ENCODE measurements at places on chromosomes 16 and 17.

- DNase-seq, result no peak
Observed at GRCh38 chr17:77865112-77865611, 93.3 kb upstream of the TNRC6C start.

DNA sequence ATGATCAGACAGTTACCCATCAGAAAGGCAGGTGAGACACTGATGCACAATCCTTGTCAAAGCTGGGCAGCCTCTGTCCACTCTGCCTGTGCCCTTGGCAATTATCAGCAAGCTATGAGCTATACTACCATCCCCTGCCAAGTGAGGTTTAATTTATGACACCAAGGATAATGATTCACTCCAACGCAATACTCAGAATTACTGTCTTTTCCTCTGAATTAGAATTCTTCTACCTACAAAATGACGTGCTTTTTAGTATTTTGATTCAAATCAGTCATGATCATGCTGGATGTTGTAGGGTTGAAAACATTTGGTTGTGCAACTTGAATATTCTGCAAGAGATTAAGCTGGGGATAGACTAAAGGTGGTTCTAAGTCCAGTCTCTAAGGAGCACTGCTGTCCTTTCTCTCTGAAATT, 116.8 kb upstream of the SOX9 start:
- DNase-seq, result no peak

DNA sequence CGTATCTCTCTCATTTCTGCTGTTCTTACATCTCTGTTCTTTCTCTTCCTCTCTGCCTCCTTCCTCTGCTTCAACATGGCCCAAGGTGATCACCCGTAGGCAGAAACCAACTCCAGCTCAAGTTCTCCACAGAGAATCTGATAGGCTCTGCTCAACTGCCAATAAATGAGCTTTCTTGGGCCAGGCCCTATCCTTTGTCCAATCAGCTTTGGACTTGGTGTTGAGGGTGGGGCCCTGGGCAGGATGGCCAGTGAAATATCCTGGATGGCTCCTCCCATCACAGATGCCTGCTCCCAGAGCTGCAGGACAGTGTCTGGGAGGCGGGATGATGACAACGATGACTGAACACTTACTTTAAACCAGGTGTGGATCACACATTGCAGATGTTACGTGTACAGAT, 17.4 kb upstream of the BRD7 start:
- no peak for DNase-seq

DNA sequence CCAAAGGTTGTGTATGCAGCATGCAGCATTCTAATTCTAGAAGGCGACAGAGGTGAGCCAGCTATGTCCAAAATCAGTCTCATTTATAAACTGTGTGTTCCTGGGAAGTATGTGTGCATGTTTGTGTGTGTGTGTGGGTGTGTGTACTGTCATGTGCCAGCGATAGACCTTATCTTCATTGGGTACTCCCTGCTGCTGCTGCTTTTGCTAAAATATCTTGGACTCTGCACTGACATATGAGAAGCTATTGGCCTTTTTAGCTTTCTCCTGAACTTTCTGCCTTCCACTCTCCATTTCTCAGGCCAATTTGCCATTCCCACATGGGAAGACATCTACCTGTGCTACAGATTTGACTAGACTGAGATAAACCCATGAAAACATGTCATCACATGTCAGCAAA, 2.0 kb upstream of the LPO start:
- DNase-seq, result no peak

DNA sequence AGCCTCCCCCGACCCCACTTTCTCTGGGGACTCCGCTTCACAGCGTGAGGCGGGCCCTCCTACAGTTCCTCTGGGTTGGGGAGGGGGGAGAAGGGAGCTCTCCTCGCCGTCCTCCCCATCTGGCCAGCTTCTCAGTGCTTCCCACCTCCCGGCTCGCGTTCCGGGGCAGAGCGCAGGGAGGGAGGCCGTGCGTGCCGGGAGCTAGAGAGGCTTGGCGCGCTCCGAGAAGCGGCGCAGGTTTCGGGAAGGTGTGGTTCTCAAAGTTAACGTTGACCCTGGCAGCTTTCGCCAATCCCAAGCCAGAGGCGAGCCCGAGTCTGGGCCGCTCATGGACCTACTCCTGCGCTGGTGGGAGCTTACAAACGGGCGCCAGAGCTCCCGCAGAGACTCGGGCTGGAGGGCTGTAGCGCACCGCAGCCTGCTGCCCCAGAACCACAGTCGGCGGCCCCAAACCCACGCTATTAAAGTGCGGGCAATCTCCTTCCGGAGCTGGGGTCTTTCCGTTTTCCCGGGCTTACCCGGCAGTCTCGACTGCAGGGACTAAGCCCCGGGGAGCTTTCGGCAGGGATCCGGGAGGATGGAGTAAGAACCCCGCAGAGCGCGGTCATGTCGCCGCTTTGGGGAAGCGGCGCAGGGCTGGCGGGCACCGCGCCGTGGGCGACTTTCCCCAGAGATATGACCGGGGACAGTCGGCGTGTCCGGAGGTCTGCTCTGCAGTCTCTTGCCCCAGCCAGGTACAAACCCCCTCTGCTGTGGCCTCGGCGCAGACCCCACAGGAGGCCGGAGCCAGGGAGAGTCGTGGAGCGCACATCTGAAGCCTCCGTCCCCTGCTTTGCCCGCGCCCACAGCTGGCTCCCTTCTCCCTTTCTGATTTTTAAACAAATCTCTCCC, 787 bp downstream of the CDH11 start:
- no peak for DNase-seq

- peak; percentile 64 for DNase-seq
Observed at GRCh38 chr17:40803617-40804082, 3.9 kb upstream of the KRT28 start.

DNA sequence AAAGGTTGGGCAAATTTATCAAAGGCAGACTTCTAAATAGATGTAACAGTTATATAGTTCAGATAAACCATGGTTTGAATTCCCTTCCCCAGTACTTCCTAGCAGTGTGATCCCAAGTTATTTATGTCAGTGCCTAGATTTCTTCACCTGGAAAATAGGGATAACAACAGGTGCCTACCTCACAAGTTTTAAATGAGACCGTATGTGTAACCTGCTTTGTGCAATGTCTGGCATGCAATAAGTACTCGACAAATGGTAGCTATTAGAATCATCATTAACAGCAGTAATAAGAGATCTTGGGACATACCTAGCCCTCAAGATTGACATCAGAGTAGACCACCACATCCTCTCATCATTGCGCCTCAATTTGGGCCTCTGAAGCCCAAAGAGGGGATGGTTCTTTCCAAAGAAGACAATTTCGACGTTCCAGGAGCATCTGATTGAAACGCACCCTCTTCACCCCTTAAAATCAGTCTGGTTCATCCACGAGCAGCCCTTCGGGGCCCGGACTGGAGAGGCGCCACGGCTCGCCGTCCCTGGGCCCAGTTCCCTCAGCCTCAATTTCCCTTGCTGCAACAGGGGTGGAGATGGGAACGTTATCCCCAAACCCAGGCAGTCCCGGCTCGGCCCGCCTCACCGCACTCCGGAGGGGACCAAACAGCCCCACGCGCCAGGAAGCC, 541 bp downstream of the ACACA start:
- DNase-seq, result no peak

GRCh38 chr17:42272162-42272907, 3.9 kb downstream of the STAT5B start:
- DNase-seq, result no peak

- DNase-seq, result no peak
Observed at GRCh38 chr17:8420041-8420934, 15.4 kb upstream of the NDEL1 start.

DNA sequence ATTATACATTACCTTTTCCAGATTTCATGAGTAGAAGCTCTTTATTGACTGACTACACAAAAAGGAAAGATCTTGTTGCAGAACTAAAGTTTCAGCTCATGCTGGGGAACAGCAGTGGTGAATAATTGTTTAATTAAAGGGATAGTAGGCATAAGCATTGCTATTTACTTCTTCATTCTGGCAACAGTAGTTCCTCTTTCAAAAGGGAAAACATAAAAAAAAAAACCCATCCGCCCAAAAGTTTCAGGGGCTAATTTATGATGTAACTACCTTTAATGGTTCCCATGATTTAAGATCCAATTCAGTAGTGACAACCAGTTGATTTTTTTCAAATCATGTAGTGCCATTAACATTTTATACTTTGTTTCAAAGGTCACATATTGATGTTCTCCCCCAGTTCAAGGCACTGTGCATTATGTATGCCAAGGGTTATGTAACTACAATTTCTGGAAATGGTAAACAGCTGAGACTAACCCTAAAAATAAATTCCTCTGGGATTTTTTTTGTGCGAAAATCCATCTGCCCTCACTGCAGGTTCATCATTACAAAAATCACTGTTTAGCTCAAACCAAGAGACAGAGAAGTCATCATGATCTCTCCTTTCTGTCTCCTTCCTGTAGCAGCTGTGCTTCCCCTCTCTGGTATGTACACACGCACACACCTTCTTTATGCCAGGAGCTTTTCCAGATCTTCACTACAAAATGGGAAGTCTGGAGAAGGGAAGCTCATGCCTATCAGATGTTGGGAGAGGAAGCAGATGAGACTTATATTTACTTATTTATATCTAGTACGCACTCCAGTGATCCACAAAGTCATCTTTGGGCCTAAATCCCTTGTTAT, 2.2 kb upstream of the PHLPP2 start:
- no peak for DNase-seq

- DNase-seq, result no peak
Observed at GRCh38 chr17:55433629-55434422, 12.2 kb upstream of the MMD start.

DNA sequence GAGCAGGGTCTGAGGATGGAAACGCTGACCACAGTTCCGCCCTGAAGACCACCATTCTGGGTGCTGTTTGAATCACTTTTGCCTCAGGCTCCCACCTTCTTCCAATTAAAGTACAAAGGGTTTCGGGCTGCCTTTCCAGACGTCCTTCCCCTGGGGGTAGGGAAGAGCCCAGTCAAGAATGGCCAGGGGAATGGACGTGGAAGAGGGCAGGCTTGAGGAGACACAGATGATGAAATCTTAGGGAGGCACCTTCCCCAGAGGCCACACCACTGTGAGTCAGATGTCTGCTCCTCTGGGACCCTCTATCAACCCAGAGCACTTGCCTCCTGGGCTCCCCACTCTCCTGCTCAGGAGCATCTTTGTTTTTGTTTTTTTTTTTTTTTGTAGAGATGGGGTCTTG, 27.5 kb upstream of the MTSS2 start:
- no peak for DNase-seq

GRCh38 chr17:43328650-43329049, 70.1 kb upstream of the ARL4D start:
- DNase-seq, result no peak

- DNase-seq, result no peak
Observed at GRCh38 chr17:41655611-41656111, 31.3 kb upstream of the KRT17 start.

DNA sequence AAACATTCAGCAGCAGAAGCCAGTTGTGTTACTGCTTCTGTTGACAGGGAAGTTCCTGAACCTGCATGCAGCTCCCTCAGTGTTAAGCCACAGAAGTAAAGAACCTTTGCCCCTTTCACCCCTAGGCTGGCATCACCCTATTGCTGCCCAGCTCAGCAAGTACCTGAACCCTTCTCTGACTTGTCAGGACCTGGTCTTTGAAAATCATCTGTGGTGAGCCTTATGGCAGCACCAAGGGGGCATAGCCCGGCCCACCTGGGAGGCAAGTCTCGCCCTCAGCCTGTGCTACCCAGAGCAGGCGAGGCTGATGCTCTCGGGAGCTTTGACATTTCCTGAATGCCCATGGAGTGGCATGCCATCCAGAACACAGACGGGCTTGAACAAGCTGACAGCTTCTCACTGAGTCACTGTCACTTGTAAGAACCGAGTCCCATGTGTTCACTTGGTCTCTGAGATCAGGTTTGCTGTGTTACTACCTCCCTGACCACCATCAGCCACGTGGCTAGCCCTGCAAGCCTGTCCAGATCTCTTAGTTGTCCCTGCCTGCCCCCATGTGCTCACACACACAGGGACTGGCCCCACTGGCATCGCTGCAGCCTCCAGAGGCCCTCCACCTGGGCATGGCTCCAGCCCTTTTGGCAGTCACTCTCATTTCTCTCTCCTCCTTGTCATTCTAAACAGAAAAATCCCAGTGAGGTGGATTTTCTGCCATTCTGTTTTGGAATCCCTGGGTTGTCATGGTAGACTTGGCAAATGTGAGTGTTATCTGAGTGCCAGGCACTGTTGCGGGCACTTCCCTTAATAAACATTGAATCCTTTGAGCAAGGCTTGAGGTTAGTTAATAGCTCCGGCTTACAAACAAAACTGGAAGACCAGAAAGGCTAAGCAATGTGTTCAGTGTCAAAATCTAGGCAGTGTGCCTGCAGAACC, 2.9 kb upstream of the CARMIL2 start:
- DNase-seq, result no peak

- peak; percentile 68 for DNase-seq
Observed at GRCh38 chr17:34980681-34981537, 597 bp downstream of the LIG3 start.

DNA sequence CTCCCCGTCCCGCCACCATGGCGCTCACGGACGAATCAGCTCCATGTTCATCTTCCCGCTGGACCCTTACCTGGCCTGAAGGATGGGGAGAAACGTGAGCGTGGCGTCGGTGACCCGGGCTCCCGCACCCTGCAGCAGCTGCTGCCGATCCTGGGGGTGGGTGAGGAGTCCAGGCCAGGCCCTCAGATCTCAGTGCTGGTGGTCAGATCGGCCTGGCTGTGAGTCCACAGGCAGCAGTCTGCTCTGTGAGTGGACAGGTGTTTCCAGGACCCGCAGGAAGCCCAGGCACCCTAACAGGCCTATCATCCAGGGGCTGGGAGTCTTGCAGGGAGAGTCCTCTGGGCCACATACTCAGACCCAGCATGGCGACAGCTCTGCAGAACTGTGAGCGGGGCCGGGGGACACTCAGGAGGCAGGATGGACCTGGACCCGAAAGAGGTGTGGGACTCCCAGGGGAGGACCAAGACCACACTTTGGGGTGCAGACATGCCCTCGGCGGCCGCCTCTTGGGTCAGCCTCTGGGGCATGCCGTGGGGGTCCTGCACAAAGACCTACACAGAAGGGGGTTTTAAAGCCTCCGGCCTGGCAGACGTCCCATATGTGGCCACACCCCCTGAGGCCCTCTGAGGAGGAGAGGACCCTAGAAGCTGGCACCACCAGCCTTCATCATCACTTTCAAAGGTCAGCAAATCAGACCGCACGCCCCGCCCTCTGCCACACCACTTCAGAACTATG, 27.2 kb upstream of the ZNF469 start:
- no peak for DNase-seq

GRCh38 chr16:31464348-31464769, 5.1 kb downstream of the ARMC5 start:
- DNase-seq, result no peak

DNA sequence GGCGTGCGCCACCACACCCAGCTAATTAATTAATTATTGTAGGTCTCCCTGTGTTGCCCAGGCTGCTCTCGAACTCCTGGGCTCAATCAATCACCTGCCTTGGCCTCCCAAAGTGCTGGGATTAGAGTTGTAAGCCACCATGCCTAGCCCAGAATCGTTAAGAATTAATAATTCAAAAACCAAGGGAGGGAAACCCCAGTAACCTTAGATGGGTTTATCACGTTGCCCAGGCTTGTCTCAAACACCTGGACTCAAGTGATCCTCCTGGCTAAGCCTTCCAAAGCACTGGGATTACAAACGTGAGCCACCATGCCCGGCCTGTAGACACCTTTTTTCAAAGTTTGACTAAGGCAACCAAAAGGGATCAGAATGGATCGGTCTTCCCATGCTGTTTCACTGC, 21.6 kb downstream of the CD300LF start:
- DNase-seq, result no peak
